DMS53 (cell line): ENCODE measurements at places on chromosomes 5 and 9.
A peak's percentile ranks its signal among the peaks of the same experiment; 100 is the strongest.

- DNase-seq: no peak
Measured at GRCh38 chr5:61704289-61704688, 372.2 kb downstream of the ZSWIM6 start.

GRCh38 chr9:93091453-93092081, 4.5 kb upstream of the CARD19 start:
- peak; percentile 70 for DNase-seq

DNA sequence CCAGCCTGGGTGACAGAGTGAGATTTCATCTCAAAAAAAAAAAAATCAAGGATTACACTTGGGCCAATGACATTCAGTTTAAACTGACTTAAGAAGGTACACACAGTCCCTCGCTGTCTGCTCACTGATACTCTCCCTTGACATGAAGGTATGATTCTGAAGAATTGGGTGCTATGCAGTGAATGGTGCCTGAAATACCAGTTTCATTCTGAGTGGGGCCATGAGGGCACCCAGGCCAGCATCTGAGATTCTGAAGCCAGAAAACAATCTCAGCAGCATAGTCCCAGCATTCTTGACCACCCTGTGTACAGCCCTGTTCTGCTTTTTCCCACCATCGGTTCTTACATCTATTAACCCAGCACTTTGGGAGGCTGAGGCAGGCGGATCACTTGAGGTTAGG, 7.8 kb upstream of the ZNF354B start:
- no peak for DNase-seq

- peak; percentile 87 for DNase-seq
Measured at GRCh38 chr5:62029303-62029702, 276.7 kb upstream of the KIF2A start.

DNA sequence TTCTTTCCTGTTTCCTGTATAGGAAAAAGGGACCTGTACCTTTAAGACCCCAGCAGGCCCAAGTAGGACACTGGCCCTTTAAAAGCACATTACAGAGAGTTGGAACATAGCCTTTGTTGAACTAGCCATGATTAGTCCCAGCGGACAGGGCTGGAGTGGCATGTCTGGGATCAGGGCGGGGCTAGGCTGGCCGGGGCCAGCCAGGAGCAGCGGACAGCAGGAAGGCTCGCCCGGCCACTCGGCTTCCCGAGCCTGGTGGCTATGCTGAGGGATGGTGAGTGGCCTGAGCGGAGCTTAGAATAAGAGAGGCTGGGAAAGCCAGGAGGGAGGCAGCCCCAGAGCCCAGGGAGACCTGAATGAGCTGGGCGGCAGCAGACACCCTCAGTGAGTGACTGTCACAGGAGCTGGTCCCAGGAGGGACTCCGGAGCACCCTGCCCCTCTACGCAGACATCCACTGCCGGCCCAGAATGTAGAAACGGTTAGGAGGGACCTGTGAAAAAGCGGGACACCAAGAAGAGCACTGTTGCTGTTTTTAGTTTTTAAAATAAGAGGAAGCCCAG, 92.1 kb downstream of the DAB2IP start:
- DNase-seq: no peak

DNA sequence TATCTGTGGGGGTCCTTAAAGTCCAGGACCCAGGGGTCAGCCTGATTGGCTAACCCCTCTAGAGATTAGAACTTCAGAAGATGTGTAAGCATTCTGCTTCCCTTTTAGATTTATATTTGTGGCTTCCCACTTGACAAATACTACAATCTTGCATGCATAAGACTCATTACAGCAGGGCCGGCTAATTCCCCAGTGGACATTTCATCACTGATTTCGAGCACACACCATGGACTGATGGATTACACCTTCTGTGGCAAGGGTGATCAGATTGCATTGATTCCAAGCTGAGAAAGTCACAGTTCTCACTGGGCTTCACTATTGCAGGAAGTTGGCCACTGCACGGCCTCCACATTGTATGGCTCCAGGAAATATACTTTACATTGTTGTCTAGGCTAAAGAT, 65.8 kb upstream of the DAPK1 start:
- no peak for DNase-seq

GRCh38 chr5:56190497-56190896, 42.6 kb downstream of the ANKRD55 start:
- DNase-seq: peak; percentile 49

DNA sequence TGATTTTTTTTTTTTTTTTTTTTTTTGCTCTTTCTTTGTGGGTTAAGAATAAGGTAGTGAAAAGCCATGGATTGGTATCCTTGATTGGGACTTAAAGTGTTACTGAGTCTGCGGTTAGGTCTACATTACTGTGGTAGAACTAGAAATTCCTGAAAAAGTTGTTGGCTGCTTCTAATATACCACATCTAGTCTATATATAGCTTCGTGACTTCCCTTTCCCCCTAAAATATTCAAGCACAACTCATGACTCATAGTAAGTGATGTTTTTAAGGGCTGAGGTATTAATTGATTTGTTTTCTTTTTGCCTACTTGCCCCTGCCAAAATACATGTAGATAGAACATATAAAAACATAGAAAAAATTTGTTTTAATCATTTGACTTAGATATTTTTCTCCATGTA, 247.6 kb downstream of the TMEM232 start:
- DNase-seq: no peak

- no peak for DNase-seq
Measured at GRCh38 chr9:3491450-3491849, 34.4 kb downstream of the RFX3 start.

DNA sequence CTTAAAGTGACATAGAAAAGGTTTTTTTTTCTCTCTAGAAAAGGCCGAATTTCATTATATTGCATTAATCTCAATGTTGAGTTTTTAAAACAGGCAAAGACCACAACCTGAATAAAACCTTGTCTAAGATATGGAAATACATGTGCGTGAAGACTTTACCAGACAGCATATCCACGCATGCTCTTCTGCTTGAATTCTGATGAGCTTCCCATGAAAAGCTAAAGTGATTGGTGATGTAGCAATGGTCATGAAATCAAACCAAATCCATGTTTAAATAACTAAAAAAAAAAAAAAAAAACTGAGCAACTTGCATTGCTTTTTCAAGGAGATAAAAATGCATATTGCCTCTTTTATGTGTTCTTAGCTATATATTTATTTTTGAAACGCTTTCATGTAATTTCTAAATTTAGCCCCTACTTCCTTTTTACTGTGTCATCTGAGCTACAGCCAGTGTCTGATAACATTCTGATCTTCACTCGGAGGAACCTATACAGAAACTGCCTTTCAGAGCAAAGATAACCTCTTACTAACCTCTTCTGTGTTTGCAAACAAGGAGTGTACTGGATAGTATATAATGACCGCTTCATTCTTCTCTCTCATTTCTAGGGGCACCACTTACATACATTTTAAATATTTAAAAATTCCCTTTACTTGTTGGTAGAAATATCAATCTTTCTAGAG, 179.1 kb upstream of the GNA14 start:
- DNase-seq: no peak

DNA sequence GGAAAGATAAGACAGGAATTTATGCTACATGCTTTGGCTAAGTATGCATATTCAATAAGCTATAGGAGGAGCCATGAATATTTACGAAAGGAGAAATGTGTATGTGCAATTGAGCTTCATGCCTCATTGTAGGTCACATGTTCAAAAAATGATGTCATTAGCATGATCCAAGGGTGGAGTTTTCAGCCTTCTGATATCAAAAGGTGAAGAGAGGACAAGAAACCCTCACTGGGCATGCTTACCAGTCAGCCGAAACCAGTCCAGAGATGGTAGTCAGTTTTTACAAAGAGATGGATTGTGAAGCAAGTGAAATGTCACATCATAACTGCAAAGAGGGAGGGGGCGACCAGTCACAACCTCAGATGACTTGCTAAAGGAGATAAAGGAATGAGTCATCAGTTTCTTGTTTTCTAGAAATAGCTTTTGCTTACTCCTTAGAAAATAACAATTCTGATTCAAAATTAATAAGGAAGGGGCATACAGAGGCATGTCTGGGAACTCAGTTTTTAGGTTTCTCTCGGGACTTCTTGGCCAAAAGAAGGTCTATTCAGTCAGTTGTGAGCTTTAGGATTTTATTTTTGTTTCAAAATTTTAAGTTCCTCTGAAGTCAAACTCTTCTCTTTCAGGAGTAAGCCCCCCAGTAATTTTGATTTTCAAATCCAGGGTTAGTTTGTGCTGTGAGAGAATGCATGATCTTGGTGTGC, 1067.8 kb upstream of the EDIL3 start:
- peak; percentile 23 for DNase-seq

GRCh38 chr9:12764150-12764549, 10.7 kb upstream of the LURAP1L start:
- peak; percentile 36 for DNase-seq

DNA sequence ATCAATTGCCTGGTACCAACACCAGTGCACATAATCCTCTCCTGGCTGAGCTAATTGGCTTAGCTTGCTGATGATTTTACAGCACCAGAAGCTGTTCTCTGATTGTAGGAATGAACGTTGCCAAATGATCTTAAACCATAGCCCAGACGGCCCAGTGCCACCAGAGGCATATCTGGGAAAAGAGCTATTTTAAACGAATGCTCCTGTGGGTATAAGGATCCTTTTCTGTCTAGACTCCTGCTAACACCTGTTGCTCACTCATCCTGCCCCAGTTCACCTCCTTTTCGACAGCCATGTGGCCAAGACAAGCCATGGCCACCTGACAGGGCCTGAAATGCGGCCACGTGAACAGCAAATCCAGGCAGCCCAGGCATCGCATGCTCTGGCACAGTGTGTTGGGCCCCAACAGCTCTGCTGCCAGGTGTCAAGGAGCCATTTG, 289.9 kb upstream of the SLC30A5 start:
- DNase-seq: no peak

- peak; percentile 78 for DNase-seq
Measured at GRCh38 chr9:128927731-128928411, 7.1 kb downstream of the PHYHD1 start.

DNA sequence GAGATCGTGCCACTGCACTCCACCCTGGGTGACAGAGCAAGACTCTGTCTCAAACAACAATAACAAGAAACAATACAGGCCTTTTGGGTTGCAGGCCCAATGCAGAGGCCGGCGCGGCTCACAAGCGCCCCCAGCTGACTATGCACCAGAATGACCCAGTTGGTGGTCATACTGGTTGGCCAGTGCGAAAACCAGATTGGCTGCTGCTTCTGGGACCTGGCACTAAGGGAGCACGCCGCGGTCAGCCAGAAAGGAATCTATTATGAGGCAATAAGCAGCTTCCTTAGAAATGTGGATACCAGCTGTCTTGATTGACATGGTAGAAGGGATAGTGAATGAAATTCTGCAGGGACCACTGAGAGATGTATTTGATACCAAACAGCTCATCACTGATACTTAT, 35.0 kb downstream of the RANBP17 start:
- peak; percentile 14 for DNase-seq

DNA sequence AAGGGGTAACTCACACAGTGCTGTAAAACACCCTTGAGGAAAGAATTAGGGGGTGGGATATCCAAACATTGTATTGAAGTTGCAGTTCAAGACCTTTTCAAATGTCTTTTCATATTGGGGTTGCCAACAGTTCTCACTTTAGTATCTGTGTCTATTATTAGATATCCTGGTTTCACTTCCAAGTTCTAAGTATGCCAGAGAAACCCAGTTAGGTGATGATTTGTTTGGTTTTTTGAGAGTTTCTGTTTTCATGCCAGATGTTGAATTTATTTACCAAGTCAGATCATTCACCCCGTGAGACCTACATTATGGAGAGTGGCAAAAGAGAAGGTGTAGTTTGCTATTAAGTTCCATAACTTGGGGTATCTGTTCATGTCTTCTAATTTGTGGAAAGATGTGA, 64.5 kb downstream of the C9orf152 start:
- DNase-seq: peak; percentile 56

GRCh38 chr9:89853161-89853560, 248.3 kb downstream of the GADD45G start:
- no peak for DNase-seq

DNA sequence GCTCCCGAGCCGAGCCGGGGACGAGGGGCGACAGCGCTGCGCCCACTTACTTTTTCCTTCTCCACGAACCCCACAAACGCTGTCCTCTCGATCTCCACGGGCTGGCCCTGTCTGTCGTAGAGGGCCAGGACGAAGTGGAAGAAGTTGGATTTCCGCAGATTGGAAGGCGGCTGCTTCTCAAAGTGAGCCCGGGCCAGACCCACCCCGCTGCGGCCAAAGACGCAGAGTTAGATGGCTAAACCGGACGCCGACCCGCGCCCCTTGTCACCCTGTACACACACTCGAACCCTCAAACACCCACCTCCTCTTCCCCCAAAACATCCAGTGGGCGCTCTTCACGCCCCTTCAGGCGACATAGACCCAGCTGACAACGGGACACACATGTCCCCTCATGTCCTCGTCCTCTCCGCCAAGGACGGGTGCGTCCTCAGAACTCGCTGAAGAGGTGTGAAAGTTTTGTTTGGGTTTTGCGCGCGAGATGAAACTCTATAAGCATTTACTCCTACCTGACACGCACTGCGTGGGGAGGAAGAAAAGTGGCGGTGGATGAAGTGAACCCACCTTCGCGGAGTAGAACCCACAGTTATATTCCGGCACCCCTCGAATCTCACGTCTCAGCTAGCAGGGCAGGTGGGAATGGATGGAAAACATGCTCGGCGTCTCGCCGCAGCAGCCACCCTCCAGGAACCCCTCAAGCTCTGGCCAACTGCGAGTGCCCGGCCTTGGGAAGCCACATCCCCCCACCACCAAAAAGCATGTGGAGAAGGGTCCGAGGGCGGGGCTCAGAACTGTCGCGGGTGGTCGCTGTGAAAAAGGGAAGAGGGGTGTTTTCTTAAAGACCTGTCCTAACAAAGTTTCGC, 2.6 kb downstream of the EBF1 start:
- DNase-seq: peak; percentile 19

DNA sequence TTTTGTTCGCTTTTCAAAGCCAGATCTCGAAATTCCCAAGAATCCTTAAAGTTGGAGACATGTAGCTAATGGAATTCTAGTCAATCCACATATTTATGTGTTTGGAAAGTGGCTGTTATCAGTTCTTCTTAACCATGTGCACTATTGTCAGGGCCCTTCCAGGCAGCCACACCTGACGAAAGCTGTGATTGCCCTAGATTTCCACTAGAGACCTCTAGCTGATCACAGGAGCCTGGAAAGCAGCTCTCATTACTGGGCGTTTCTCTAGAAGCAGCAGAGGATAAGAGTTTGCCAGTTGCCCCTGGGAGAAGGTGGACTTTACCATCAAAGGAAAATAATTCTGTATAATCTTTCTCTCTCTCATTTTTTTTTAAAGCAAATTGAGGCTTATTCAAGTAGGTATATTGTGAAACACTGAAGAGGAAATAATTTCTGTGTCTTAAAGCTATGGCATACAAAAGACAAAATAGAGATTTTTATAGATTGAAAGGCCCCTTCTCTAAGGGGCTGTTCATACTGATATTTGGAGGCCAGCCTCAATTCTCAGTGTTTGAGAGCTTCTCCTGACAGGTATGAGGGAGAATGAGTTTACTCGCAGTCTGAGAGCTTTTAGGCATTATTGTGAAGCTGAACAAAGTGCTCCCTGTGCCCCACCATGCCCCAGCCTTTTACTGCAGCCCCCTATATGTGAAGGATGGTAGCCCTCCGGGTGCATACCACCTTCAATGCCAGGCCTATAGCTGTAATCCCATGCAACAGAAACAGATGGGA, 405.4 kb upstream of the ACTBL2 start:
- peak; percentile 84 for DNase-seq
